ENCODE measurements at places on chromosomes 11 and 22. TPM values are rescaled to one million over a fixed set of nuclear protein-coding genes. Genes with fewer than 3 reads are reported as not detected.

- H3K27me3 ChIP-seq, result no peaks in the 10 kb centered on the region
- H3K27ac ChIP-seq, result no peak overlapping the region
- DNase-seq, result no peak
- no peaks in the 10 kb centered on the region for H3K4me1 ChIP-seq
- no peaks in the 10 kb centered on the region for H3K36me3 ChIP-seq
Measured at GRCh38 chr11:127925475-127925874, 661.9 kb downstream of the ETS1 start.

DNA sequence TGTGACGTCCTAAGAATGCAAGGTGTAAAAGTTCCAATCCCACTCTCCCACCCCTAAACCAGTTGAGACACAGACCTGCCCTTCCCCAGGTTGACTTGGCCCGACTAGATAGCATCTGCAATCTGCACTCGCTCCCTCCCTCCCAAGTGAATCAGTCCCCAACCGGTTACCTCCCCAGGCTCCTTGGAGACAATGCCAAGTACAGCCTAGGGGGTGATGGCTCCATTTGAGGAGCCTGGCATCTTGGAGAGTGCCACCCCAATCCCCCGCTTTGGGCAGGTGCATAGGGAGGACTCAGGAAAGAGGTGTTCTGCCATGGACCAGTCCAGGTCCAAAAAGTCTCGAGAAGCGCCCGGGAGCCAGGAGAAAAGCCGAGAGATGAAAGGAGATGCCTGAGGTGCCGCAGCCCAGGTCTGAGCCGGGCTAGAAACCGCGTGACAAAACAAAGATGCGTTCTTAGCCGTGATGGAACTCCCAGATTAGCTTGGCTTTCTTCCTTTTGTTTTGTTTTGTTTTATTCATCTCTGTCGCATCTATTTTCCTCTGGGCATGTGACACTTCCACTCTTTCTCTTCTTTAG, 18.7 kb upstream of the SNX32 start:
- peaks cover 13% of the 10 kb centered on the region for H3K4me1 ChIP-seq
- no peaks in the 10 kb centered on the region for H3K27me3 ChIP-seq
- no peaks in the 10 kb centered on the region for H3K36me3 ChIP-seq
- no peak overlapping the region for H3K4me3 ChIP-seq
- DNase-seq, result no peak
- no peak overlapping the region for H3K27ac ChIP-seq

The OR51E1 gene
- total RNA-seq, result 1.2 TPM

DNA sequence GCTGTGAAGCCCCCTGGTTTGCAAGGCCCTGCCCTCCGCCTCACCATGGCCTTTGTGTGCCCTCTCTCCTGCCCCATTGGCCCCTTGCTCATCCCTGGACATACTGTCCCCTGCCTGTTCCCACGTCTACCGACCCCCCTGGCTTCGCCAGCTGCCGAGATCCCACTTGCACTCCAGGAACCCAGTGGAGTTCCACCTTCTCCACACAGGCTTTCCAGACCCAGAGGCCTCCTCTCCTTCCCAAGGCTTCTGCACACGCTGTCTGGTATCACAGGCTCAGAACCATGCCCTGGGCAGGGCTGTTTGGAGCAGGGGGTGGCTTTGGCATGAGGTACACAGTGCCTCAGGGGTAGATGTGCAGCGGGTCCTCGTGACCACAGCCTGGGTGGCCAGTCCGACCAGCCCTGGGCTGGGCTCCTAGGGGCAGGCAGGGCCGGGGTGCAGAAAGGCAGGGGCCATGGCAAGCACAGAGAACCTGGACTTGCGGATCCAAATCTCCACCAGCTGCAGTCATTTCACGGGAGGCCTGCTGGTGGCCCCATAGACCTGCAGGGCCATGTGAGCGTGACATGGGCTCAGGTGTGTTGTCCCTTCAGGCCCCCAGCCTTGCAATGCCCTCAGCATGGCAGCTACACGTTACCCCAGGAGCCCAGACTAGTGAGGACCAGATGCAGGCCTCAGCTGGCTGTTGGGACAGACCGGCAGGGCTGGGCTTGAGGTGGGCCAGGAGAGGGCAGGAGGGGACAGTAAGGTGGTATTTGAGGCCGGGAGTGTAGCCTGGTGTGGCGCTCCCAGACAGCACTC, 9.5 kb downstream of the GRK2 start:
- H3K27ac ChIP-seq, result peak overlapping the region; percentile 87
- H3K4me1 ChIP-seq, result peaks cover 82% of the 10 kb centered on the region
- H3K36me3 ChIP-seq, result peaks cover 33% of the 10 kb centered on the region

The DRG1 gene
- total RNA-seq, result 60.7 TPM

- H3K27ac ChIP-seq, result no peak overlapping the region
- H3K4me1 ChIP-seq, result peaks cover 31% of the 10 kb centered on the region
- H3K36me3 ChIP-seq, result peaks cover 8% of the 10 kb centered on the region
- no peaks in the 10 kb centered on the region for H3K27me3 ChIP-seq
Measured at GRCh38 chr22:23102776-23103175, 32.5 kb downstream of the GNAZ start.

GRCh38 chr22:23376256-23376655, 195.9 kb downstream of the BCR start:
- no peaks in the 10 kb centered on the region for H3K4me1 ChIP-seq
- no peak for DNase-seq
- no peak overlapping the region for H3K4me3 ChIP-seq
- no peaks in the 10 kb centered on the region for H3K36me3 ChIP-seq

The MFNG gene
- 23.1 TPM for total RNA-seq

- H3K27me3 ChIP-seq, result no peaks in the 10 kb centered on the region
- H3K27ac ChIP-seq, result peak overlapping the region; percentile 80
- H3K36me3 ChIP-seq, result no peaks in the 10 kb centered on the region
- no peak overlapping the region for H3K4me3 ChIP-seq
Measured at GRCh38 chr22:46649141-46650077, 29.2 kb downstream of the GRAMD4 start.

- no peak overlapping the region for H3K4me3 ChIP-seq
Measured at GRCh38 chr11:86670181-86670580, 2.2 kb downstream of the ME3 start.

GRCh38 chr11:113202431-113202830, 112.0 kb upstream of the TTC12 start:
- no peak for DNase-seq
- no peaks in the 10 kb centered on the region for H3K36me3 ChIP-seq
- no peak overlapping the region for H3K4me3 ChIP-seq
- no peaks in the 10 kb centered on the region for H3K27me3 ChIP-seq

DNA sequence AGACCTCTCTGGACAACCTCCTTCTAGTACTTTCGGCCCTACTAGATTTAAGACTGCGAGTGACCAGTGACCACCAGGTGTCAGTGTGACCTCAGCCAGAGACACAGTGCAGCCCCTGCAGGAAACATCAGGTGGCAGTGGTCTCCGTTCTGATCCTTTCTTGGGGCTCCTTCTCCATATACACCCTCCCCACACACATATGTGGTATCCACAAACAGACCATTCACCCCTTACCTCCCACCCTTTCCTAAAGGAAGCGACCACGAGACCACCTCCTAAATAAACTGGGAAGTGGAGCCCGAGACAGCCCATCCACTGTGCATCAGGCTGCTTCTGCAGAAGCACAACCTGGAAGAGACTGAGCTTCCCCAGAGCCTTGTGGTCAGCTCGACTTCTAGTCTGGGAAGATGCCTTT, 38.5 kb upstream of the CYP2D6 start:
- no peak overlapping the region for H3K27ac ChIP-seq
- no peaks in the 10 kb centered on the region for H3K27me3 ChIP-seq
- peaks cover 41% of the 10 kb centered on the region for H3K36me3 ChIP-seq
- no peak overlapping the region for H3K4me3 ChIP-seq

The OR5A1 gene
- not detected for total RNA-seq

The HEPHL1 gene
- total RNA-seq, result not detected

GRCh38 chr11:95255251-95256145, 24.5 kb upstream of the SESN3 start:
- H3K4me3 ChIP-seq, result no peak overlapping the region
- peaks cover 39% of the 10 kb centered on the region for H3K4me1 ChIP-seq

DNA sequence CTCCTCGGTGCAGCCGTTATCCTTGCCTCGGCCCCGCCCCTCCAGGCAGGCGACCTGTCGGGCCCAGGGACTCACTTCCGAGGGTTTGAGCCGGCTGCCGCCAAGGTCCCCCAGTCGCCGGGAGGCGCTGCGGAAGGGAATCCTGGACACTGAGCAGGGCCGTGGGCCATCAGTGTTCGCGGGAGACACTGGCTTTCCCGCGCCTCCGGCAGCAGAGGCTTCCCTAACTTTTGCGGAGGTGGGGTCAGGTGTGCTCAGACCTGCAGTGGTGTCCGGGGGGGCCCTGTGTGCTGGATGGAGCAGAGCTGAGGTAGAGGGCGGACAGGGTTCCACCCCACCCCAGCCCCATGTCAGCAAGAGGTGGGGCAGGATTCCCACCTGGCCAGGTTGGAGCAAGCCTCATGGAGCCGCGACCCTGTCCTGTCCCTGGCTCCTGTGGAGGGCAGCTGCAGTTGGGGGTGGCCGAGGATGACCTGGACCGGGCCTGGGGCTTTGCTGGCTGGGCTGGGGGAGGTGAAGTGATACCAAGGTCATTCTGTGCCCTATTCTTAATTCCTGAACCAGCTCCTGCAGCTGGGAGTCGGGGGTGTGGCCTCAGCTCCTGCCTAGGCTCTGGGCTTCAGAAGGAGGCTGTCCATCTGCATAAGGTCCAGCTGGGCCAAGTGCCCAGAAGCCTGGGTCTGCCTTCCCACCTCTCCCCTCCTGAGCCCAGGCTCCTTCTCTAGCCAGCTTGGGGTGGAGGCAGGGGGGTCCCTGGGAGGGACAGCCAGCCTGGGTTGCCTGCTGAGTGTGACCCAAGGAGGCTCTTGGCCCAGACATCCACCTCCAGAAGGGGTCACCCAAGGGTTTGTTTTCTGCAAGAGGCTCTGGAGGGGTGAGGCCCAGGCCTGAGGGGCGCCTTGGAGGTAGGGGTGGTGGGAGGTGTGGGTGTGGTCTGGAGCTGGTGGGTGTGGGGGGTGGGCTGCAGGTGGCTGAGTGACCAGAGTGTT, 8.4 kb downstream of the TSPAN4 start:
- H3K4me1 ChIP-seq, result peaks cover 95% of the 10 kb centered on the region
- H3K27me3 ChIP-seq, result peaks cover 9% of the 10 kb centered on the region
- H3K4me3 ChIP-seq, result peak overlapping the region; percentile 52
- H3K36me3 ChIP-seq, result peaks cover 20% of the 10 kb centered on the region
- no peak for DNase-seq
- H3K27ac ChIP-seq, result no peak overlapping the region

DNA sequence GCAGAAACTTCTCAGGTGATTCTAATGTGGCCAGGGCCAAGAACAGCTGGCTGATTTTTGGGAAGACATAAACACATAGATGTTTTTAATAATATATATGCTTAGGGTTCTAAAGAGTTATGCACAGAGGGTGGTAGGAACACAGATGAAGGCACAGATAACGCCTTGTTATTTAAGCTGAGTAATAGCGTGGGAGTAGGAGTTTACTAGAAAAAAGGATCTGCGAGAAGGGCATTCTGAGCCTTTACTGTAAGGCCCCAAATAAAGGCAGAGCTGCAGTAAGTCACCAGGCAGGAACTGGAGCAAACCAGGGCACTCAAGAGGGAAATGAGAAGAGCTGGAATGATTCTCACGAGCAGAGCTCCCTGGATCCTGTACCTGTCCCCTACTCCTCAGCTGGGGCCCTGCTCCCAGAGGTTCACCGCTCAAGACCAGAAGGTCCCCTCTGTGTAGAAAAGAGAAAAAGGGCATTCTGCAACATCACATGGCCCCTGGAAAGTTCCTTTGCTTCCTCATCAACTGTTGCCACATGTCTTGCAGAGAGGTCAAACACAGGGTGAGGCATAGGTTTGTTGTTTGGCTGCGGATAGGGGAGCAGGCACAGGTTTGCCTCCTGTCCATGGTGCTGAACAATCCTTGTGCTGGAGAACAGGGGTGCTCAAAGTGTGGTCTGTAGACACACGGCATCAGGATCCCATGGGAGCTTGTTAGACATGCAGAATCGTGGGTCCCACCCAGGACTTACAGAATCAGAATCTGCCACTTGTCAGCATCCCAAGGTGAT, 125.7 kb downstream of the TENM4 start:
- H3K4me1 ChIP-seq, result peaks cover 4% of the 10 kb centered on the region
- no peaks in the 10 kb centered on the region for H3K27me3 ChIP-seq
- no peak for DNase-seq
- no peak overlapping the region for H3K27ac ChIP-seq
- H3K36me3 ChIP-seq, result no peaks in the 10 kb centered on the region

- peaks cover 25% of the 10 kb centered on the region for H3K36me3 ChIP-seq
- no peak overlapping the region for H3K27ac ChIP-seq
- H3K4me1 ChIP-seq, result peaks cover 10% of the 10 kb centered on the region
- DNase-seq, result no peak
- H3K4me3 ChIP-seq, result no peak overlapping the region
Measured at GRCh38 chr22:27842669-27843431, 41.3 kb upstream of the MN1 start.

The SMIM35 gene
- not detected for total RNA-seq

DNA sequence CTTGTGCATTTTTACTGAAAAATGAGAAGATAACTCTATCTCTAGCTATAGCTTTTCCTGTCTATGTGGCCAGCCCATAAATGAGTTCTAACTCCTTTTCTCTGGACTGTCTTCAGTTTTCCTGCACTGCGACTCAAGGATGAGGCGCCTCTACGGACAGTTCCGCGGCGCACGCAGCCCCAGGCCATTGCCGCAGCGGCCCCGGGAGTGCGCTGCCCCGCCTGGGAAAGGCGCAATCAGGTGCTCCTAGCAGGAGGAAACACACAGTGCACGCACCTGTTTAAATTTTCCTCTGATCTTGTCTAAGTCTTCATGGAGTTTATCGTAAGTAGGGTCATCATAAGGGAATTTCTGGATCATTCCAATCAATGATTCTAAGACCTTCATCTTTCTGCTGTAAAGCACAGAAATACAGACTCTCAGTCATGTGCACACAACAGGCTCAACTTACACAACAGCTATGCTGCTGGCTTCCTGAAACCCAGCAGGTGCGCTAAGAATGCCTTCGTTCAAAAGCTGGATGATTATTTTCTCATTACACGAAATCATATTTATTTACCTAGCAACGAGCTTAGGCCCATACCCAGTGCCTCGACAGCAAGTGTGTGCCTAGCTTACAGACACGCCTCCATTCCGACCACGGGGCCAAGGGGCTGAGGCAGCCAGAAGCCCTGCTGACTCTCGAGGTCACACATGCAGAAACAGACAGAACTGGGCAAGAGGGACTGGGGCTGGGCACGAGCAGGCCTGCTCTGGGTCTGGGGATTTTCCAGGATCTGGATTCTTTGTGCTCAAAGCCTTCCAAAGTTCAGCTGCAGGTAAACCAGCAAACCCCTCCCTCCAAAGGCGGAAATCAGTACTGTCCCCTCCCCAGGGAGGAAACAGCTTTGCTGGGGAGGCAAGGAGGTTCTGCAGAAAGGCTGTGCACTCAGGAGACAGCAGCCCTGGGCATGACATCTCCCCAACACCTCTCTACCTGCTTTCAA, 7.2 kb downstream of the LTO1 start:
- H3K4me3 ChIP-seq, result no peak overlapping the region
- H3K36me3 ChIP-seq, result peaks cover 43% of the 10 kb centered on the region
- no peak for DNase-seq
- H3K27ac ChIP-seq, result no peak overlapping the region

GRCh38 chr11:43830928-43831440, 49.6 kb upstream of the ALKBH3 start:
- H3K27ac ChIP-seq, result peak overlapping the region; percentile 49
- H3K27me3 ChIP-seq, result no peaks in the 10 kb centered on the region
- H3K4me3 ChIP-seq, result no peak overlapping the region
- peaks cover 44% of the 10 kb centered on the region for H3K4me1 ChIP-seq
- no peaks in the 10 kb centered on the region for H3K36me3 ChIP-seq

GRCh38 chr22:42365111-42365865, 66.9 kb downstream of the NFAM1 start:
- H3K4me3 ChIP-seq, result peak overlapping the region; percentile 13
- peaks cover 44% of the 10 kb centered on the region for H3K4me1 ChIP-seq
- H3K27ac ChIP-seq, result peak overlapping the region; percentile 53
- no peaks in the 10 kb centered on the region for H3K36me3 ChIP-seq
- H3K27me3 ChIP-seq, result no peaks in the 10 kb centered on the region

The LRRC74B gene
- total RNA-seq, result not detected

- peaks cover 14% of the 10 kb centered on the region for H3K4me1 ChIP-seq
- no peaks in the 10 kb centered on the region for H3K36me3 ChIP-seq
- no peak overlapping the region for H3K27ac ChIP-seq
Measured at GRCh38 chr11:7587712-7588111, 73.9 kb downstream of the PPFIBP2 start.

All from esophagus muscularis mucosa (tissue), 4 donors.